ENCODE measurements at places on chromosomes 11 and 22. TPM values are rescaled to one million over a fixed set of nuclear protein-coding genes. Genes with fewer than 3 reads are reported as not detected.

DNA sequence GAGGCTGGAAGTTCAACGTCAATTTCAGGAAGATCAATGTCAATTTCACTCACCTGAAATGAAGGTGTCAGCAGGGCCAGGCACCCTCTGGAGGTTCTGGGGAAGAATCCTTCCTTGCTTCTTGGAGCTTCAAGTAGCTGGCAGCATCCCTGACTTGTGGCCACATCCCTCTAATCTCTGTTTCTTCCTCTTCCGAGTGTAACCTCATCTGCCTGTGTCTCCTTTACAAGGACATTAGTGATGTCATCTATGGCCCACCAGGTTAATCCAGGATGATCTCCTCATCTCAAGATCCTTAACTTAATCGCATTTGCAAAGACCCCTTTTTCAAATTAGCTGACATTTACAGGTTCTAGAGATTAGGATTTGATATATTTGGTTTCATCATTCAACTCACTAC lies 240.8 kb upstream of the MTNR1B start:
- no peak for DNase-seq

GRCh38 chr22:47018010-47018910 lies 255.8 kb downstream of the TBC1D22A start:
- DNase-seq, result no peak

GRCh38 chr11:45154276-45154675 lies 7.8 kb downstream of the PRDM11 start:
- no peak for DNase-seq

GRCh38 chr11:71251151-71251721 lies 1.1 kb downstream of the SHANK2 start:
- peak; percentile 44 for DNase-seq

Gene OTOG
- not detected for total RNA-seq

Gene HIC2
- 1.2 TPM for total RNA-seq

All from MG63 (cell line).